ENCODE measurements at places on chromosomes 1 and 21. TPM values are rescaled to one million over a fixed set of nuclear protein-coding genes. Genes with fewer than 3 reads are reported as not detected.

PIGK gene
- 32.2 TPM for total RNA-seq

FLAD1 gene
- total RNA-seq, result 33.4 TPM

TNFRSF18 gene
- not detected for total RNA-seq

LRRC38 gene
- total RNA-seq, result not detected

ATP6V1G3 gene
- not detected for total RNA-seq

RAB3GAP2 gene
- 19.8 TPM for total RNA-seq

TDRKH gene
- 9.1 TPM for total RNA-seq

Measured in Caki2 (cell line).